Cardiac septum (tissue), 1 donor: ENCODE measurements at places on chromosomes 4 and X. TPM values are rescaled to one million over a fixed set of nuclear protein-coding genes. Genes with fewer than 3 reads are reported as not detected.

DNA sequence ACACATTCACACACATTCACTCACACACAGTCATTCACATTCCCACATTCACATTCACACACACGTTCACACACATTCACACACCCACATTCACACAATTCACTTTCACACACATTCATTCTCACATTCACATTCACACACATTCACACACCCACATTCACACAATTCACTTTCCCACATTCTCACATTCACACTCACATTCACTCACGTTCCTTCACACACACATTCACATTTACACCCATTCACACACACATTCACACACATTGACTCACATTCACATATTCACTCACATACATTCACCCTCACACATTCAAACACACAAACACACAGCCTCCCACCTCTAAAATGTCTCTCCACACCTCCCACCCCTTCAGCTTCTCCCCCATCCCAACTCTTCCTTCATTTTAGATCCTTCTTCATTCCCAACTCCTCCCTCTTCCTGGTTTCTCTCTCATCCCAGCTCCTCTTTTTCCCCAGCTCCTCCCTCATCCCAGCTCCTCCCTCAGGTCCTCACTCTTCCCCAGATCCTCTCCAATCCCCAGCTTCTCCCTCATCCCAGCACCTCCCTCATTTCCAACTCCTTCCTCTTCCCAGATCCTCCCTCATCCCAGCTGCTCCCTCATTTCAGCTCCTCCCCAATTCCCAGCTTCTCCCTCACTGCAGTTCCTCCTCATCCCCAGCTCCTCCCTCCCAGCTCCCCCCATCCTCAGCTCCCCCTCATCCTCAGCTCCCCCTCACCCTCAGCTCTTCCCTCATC, 111.0 kb downstream of the FAM53A start:
- no peak for DNase-seq

- no peak for DNase-seq
These were observed 22.5 kb downstream of the TMEM164 start for GRCh38 chrX:110025395-110025794.

DNA sequence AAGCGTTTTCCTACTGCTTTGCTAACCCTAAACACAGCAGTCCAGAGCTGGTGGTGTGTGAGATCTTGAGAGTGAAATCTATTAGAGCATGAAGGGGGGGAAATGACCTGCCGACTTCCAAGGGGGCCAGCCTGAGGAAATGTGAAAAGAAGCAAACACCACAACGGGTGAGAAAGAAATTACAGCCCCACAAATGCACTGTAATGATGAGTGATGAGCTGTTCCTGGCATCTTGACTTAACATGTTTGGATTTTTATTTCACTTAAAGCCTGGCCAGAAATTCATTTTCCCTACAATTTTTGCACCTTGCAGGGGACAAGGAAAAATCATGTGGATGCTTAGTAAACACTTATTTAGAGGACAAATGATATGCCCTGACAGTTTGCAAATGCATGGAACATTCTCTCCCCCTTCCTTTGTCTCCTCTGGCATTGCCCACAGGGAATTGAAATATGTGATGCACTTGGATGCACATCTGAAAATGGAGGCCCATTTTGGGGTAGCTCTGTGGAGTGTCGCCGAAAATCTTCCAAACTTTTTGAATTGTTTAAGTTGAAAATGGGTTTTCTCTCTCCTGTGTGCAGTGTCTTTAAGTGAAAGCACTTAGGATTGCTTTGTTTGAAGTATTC, 84.3 kb upstream of the TMEM150C start:
- no peak for DNase-seq

CORIN gene
- total RNA-seq: 3.4 TPM

GRCh38 chr4:165827018-165827417, 46.0 kb upstream of the TLL1 start:
- DNase-seq: no peak

DNA sequence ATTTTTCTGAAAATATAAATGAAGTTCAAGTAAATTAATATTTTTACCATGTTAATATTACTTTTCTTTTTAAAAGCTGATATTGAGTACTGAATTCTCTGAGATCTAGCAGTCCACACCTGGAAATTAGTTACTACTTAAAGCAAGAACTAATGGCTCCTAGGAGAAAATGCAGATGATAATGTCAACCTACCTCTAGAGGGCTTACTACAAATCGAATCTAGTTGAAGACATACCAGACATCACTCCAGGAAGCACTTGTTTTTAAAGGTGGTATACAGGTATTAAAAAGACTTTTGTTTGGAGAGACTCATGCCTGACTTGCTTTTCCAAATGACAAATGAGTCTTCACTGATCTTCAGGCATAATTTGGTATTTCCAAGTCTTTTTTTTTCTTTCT, 516.4 kb upstream of the BOD1L1 start:
- no peak for DNase-seq

DNA sequence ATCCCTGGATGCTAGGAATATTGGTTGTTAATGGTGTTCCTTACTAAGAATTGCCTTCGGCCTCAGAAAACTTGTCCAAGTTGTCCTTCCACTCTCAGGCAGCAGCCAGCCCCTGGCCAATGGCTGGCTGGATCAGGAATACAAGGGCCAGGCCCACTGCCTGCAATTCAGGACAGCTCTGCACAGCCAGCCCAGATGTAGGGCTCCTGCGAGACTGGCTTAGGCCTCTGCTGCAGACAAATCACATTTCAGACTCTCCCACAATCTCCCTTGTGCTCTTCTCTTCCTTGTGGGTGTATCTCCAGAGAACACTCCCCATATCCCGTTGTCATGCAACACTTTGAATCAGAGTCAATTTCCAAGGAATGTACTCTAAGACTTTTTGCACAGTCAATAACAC, 747.6 kb upstream of the FTHL17 start:
- DNase-seq: no peak

DNA sequence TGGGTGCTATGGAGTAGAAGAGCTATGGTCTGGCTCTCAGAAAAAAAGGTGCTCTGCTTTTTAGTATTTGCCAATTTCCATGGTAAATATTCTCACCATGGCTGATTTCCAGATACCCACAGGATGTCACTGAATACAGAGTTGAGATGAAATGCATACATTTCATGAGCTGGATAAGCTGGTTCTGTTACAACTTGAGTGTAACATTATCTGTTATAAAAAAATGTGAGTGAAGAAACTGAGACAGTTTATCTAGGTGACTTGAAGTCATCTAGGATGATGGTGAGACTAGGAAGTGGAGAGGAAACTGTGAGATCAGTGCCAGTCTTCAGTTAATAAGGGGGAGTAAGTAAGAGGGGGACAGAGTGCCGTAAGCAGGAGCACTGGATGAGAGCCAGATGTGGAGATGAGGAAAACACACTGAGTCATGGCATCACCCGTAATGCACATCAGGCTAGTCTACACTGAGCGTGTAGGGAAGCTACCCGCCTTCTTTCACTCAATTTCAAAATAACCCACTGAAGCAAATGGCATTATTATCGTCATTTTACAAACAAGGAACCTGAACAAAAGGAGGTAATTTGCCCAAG, 5.0 kb downstream of the HPSE start:
- DNase-seq: no peak

TBX22 gene
- not detected for total RNA-seq

GRCh38 chr4:168811786-168812651, 198.0 kb downstream of the CBR4 start:
- no peak for DNase-seq

DNA sequence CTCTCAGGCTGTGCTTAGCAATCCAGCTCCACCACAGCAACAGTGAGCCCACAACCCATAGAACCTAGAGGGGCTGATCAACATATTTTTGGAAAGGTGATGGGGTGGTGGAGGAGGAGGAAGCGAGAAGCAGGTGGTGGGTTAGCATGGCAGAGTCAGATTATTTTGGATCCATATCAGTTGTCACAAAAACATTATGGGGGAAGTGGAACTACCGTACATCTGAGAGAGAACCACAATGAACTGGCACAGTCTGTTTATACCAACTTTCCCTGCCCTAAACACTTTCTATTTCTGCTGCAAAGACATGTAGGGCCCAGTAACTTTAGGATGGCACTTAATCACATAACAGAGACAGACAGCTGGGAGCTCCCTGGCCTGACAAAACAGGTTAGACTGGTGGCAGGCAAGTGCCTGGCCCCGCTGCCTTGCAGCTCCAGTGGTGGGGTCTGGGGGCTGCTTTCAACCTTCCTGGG, 4.3 kb downstream of the SLC9A7 start:
- no peak for DNase-seq

DNA sequence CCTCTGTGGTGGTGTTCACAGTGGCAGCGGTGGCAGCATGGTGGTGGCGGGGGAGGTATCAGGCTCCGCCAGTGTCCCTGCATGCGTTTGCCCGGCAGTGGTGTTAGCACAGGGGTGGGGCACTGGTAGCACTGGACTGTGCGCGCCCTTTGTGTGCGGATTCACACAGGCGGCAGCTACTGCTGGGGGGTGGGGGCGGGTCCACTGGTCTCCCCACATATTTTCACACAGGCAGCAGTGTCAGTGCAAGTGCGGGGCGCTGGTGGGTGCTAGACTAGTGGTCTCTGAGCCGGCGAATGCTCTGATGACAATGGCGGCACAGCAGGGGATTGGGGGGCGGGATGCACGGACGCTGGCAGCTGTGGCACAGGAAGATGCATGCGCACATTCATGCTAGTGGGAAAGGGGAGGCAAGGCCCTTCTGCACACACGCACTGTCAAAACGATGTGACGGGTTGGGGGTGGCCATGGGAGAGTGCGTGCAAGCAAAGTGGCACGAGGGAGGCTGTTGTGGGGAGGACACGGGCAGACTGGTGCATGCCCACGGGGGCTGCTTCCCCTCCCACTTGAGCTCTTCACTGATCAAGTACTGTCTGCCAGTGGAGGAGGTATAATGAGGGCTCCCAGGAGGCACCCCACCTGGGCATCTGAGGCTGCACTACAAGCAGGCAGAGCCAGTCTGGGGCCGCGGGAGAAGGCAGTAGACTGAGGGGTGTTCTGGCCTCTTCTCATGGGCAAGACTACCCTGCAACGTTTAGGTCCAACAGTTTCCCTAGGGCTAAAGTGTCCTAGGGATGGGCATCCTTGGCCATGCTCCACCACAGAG, 53.0 kb downstream of the POF1B start:
- DNase-seq: no peak

GRCh38 chrX:131239057-131239456, 50.0 kb downstream of the IGSF1 start:
- DNase-seq: no peak

DIPK2B gene
- total RNA-seq: 14.0 TPM

DMRTC1 gene
- not detected for total RNA-seq

DNA sequence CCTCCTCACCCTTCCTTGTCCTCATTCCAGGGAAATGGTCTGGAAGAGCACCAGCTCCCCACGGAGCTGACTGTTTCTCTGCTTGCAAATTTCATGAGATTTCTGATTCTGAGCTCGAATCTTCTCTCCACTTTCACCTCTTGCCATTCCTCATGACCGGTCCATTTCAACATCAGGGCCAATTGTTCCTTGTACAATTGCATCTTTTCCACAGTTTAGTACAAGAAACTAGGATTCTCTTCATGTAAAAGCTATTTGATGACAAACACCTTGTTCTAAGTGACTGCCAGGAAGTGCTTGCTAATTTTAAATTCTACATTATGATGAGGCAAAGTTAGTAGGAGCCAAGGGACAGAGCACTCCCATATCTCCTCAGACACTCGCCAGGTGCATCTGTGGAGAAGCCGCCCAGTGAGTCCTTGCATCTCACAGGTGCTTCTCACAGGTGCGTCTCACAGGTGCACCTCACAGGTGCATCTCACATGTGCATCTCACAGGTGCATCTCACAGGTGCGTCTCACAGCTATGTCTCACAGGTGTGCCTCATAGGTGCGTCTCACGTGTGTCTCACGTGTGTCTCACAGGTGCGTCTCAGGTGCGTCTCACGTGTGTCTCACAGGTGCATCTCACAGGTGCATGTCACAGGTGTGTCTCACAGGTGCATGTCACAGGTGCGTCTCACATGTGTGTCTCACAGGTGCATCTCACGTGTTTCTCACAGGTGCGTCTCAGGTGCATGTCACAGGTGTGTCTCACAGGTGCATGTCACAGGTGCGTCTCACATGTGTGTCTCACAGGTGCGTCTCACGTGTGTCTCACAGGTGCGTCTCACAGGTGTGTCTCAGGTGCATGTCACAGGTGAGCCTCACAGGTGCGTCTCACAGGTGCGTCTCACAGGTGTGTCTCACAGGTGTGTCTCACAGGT, 3.0 kb upstream of the PDE6B start:
- peak; percentile 74 for DNase-seq

- DNase-seq: no peak
These were observed 42.4 kb downstream of the CD99L2 start for GRCh38 chrX:150856101-150856500.

DNA sequence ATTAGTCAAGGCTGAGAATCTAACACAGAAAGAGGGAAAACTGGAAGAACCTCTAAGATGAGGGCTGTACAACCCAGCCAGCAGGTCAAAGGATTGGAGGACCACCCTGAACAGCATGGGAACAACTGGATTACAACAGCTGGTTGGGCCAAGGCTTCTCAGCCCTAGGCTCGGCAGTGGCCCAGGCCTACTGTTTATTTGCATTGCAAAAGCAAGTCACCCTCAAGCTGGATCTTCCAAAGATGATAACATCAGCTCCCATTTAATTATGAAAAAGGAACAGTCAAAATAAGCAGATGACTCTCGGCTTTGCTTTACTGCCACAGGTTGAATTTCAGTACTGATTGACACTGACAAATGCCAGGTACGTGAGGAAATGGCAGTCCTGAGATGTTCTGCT, 61.8 kb downstream of the GPC3 start:
- DNase-seq: no peak

DNA sequence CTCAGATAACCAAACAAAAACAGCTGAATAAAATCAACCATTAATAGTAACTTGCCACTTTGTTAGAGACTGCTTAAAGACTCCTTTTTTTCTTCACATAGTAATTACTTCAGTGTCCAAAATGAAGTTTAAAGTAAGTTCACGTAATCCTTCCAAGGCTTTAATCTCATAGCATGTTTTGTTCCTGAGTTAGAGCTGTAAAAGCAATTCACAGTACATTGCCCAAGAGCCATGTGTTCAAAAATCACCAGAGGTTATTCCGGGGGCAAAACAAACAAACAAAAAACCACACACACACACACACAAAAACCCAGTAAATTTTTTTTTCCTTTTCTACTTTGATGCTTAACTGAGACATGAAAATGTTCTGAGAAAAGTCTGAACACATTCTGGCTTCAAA, 6.1 kb downstream of the GPR82 start:
- DNase-seq: no peak

DNA sequence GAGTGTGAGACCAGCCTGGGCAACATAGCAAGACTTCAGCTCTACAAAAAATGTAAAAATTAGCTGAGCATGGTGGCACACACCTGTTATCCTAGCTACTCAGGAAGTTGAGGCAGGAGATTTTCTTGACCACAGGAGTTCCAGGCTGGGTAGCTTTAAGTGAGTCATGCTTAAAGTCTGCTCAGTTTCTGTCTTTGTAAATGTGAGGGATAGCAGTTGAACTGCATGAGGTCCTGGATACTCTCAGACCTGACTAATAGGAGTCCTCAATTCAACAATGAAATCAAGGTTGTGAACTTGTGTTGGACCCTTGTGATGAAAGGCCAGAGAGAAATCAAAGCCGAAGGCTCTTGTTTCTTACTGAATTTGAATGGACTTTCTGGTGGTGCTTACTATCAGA, 45.2 kb downstream of the STARD8 start:
- no peak for DNase-seq

- DNase-seq: no peak
These were observed 10.9 kb downstream of the ATP1B4 start for GRCh38 chrX:120372667-120373370.

ZNF827 gene
- total RNA-seq: 28.3 TPM
